EH (cell line): ENCODE measurements at places on chromosomes 16 and 17.

DNA sequence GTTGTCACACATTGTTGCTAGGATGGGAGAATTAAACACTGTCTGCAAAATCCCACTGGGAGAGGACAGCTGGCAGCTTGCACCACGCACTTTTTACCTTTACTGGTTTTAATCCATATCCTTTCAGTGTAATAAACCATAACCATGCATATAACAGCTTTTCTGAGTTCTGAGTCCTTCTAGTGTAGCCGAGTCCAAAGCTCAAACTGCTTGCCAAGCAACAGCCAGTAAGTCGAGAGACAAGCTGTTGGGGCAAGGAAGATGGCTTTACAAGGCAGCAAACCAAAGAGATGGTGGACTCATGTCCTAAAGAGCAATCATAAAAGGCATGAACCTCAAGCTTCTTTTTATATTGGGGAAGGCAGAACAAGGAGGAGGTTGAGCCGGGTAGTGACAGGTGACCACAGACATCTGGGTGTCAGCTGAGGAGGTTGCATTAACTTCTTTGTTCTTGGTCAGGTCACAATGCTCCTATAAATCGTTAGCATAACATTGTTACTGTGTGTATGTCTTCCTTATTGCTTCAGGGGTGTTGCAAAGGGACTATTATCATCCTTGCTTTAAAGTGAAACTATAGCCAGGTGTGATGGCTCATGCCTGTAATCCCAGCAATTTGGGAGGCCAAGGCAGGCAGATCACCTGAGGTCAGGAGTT, 7.3 kb upstream of the CD300H start:
- no peak for DNase-seq

GRCh38 chr17:6548578-6549330, 7.6 kb downstream of the PITPNM3 start:
- DNase-seq: no peak

DNA sequence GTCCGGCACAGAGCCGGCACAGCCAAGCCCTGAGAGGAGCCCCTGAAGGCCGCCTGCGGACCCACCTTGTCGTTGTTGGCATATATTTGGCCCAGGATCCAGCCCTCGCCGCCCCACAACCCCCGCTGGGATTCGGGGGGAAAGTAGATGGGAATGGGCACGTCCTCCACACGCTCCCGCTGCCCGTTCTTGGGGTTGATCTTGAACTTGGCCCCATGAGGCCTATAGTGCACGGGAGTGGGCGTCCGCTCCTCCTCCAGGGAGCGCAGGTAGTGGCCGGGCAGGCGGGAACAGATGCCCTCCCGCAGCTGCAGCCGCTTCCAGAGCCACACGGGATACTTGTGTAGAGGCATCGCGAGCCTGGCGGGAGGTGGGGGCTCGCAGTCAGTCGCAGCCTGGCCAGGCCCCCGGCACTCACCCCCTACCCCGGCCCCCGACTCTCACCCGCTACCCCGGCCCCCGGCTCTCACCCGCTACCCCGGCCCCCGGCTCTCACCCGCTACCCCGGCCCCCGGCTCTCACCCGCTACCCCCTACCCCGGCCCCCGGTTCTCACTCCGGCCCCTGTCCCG, 387 bp downstream of the MRPL28 start:
- no peak for DNase-seq

- no peak for DNase-seq
Observed at GRCh38 chr17:58332778-58333735, 4.5 kb upstream of the TSPOAP1 start.

GRCh38 chr17:61183793-61184192, 215.8 kb upstream of the TBX2 start:
- DNase-seq: no peak

GRCh38 chr17:80998748-80999535, 7.3 kb downstream of the CHMP6 start:
- no peak for DNase-seq

GRCh38 chr16:1657841-1658240, 20.2 kb upstream of the JPT2 start:
- no peak for DNase-seq

GRCh38 chr16:24085666-24086065, 170.5 kb upstream of the CACNG3 start:
- no peak for DNase-seq

- DNase-seq: no peak
Observed at GRCh38 chr17:39996800-39997199, 16.2 kb downstream of the PSMD3 start.

DNA sequence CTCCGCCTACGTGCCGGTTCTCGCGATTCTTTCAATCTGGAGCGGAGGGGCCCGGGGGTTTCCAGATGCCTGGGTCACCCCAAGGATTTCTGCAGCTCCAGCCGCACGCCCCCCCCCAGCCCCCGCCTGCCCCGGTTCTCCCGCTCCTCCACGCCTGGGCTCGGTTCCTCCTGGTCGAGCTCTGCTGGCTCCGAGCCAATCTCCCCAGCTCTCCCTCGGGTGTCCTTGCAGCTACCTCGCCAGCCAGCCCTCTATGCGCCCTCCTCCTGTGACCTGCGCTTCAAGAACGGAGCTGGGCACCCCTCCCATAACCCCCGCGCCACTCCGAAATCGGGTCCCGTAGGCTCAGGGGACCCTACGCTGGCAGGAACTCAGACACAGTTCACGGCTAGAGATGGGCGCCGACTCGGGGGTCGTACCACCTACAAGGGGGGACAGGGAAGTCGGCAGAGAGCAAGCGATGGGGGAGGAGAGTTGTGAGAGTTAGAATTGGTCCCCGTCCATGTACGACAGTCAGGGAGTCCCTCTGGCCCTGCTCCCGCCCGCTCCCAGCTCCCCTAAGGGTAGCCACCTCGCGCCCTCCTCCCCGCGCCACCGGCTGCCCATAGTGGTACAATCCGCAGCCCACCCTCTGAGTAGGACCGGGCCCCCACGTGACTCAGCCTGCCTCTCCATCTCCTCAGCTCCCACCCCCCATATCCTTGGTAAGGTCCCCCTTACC, 961 bp downstream of the FGF11 start:
- DNase-seq: peak; percentile 48

DNA sequence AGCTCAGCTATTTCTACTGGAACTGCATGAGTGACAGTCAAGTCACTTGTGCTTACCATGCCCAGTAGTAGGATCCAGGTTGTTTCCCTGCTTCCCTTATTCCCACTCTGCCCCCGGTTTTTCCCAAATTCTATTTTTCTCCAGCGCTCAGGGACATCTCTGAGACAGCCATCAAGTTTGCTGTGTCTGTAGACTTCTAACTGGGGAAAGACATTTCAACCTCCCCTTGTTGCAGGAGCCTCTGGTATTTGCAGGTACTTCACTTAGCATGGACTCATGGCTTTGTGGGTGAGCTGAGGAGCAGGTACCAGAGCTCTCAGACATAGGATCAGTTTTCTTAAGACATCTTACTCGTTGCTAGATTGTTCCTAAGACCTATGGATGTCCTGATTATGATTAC, 801.6 kb upstream of the RBFOX1 start:
- DNase-seq: no peak

DNA sequence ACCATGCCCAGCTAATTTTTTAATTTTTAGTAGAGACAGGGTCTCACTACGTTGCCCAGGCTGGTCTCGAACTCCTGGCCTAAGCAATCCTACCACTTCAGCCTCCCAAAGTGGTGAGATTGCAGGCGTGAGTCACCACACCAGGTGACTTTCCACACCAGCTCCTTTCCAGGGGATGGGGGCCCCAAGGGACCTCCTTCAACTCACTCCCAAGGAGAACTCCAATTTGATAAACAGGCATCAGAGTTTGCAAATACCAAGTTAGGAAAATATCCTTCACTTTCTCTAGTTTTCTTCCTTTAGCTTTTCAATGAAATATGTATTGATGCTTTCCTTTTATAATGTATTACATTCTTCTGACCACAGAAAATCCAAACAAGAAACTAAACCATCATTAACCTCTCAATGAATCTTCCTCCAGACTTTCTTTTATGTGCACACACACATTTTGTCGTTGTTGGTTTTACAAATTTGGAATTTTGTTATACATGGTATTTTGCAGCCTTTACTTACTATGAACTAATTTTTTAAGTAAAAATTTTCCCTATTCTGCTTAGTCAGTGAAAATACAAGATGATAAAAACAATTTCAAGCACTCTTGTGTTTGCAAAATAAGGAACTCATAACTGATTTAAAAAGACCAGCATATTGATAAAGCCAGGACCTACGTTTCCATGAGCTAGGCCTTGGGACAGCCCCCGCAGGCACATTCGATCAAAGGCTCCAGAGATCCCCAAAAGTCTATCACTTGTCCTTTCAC, 32.0 kb downstream of the GAS7 start:
- no peak for DNase-seq

- DNase-seq: no peak
Observed at GRCh38 chr16:83550183-83550569, 257.6 kb upstream of the HSBP1 start.

GRCh38 chr17:20214794-20215193, 205.6 kb downstream of the SPECC1 start:
- DNase-seq: no peak

DNA sequence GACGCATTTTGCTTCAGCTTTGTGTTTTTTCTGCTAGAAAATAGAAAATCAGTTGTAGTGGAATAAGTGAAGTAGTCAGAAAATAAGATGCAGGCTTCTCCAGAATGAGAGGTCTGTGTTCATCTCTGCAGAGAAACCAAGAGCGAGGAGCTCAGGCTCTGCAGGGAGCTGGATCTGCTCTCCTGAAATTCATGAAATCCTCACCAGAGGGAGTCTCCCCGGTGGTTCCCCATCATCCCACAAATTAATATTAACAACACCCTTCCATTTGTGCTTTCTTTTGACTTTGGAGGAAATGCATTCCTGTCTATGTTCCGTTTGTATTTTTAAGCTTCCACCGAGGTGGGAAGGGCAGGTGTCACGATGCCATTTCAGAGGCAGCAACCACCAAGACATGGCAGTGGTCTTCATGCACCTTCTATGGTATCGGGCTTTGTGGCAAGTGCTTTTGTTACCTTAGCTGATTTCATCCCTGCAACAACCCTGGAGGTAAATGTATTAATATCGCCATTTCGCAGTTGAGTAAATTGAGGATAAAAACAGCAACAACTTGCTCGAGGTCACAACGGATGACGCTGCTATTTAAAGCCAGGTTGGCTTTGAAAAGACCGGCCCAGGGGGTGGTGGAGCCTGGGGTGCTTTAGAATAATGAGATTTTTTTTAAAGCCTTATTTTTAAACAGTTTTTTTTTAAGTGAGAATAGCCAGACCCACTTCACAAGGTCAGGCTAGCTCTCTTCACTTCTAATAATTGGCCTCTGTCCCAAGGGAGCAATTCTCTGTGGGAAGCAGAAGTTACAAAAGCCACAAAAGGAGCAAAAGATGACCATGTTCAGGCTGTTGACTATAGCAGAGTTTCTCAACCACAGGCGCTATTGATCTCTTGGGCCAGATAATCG, 367.6 kb upstream of the ERCC4 start:
- DNase-seq: no peak

DNA sequence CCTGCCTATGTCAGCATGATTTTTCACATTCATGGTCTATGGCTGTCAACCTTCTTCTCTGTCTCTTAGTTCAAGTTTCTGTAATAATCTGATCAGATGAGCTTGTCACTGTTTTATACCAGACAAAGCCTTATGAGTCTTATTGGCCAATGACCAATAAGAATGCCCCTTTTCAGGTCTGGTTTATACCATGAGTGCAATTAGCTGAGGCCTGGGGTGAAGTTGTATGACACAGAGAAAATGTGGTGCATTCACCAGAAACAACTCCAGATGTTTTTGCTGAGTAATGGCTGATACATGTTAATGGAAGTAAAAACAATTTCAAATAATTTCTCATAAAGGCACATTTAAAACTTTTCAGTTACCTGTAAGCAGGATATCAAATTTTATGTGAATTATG, 218.6 kb upstream of the CDH8 start:
- no peak for DNase-seq

DNA sequence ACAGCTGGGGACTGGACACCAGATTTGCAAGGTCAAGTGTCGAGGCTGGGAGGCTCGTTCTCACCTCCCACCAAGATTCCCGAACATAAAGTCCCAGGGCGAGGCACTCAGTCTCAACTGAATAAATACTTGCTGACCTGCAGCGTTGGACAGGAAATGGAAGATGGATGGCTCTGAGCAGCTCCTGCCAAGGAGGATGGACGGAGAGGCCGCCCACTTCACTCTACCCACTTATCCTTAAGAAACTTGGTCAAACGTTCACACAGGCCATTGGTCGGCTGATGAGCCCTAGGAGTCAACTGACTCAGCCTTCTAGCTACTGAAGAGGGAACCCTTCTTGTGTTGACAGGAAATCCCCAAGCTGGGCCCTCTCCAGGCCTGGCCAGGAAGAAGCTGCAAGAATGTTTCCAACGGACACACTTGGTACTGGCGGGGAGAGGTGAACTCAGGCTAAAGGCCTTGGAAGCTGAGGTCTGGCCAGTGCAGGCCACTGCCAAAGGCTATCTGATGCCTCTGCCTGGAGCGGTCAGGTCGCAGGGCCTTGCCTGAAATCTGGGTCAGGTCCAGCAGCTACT, 50.0 kb downstream of the VAC14 start:
- peak; percentile 97 for DNase-seq

DNA sequence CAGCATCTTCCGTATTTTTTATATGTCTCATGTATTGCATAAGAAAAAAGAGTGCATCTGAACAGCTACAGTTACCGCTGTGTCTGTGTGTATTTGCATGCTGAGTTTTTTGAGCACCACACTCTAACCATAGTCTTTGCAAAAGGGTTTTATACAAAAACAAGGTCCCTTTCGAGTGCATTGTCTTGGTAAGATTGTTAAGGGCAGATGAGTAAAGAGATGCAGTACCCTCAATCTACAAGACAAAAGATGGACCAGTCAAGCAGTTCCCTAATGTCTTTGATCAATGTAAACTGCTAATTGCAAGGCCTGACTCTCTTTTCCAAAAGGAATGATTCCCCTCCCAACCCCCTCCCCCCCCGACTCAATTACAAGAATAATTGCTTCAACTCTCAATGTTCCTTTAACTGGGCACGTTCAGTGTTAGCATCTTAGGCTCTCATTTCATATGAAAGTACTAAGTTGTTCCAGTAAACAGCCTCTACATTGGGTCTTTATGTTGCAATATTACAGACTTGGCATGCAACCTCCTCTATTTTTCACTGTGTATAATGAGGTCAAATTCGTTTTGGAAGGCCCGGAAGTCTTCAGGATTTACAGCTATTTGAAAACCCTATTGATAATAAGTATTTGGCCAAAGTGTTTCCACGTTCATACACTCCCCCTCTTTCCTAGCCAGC, 471.4 kb upstream of the RBFOX1 start:
- DNase-seq: no peak

DNA sequence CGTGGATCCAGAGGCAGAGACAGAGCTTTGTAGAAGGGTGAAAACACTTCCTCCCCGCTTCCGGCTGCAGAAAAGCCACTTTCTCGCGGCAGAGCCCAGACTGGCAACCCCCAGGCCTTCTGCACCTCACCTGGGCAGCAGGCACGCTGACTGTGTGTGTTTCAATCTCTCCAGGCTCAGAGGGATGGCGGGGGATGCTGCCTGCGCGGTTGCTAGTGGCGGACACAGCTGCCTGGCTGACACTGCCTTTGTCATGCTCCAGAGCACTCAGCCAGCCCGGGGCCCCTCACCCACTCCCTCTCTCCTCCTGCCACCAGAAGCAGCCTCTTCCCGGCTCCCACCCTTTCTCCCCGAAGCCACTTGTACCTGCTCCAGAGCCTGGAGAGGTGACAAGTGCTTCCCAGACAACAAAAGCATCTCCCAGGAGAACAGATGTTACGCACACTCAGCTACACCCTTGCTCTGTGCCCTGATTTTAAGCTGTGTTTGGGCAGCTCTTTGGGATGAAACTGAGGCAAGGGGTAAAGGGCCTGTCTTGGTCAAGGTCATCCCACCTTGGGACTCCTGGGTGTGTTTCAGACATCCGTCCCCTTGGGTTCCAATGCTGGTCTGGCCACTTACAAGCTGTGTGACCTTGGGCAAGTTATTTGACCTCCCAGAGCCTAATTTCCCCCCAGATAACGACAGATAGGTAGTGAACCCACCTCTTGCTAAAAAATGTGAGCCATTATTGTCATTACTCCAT, 9.2 kb upstream of the GLIS2 start:
- DNase-seq: no peak
